ENCODE measurements at places on chromosomes 4 and X. TPM values are rescaled to one million over a fixed set of nuclear protein-coding genes. Genes with fewer than 3 reads are reported as not detected.

The BMPR1B gene
- total RNA-seq, result not detected

The HTN1 gene
- not detected for total RNA-seq

The DRP2 gene
- not detected for total RNA-seq

The TEX13C gene
- not detected for total RNA-seq

GRCh38 chr4:73952352-73952751 is 29.5 kb downstream of the PF4 start:
- no peak for DNase-seq

DNA sequence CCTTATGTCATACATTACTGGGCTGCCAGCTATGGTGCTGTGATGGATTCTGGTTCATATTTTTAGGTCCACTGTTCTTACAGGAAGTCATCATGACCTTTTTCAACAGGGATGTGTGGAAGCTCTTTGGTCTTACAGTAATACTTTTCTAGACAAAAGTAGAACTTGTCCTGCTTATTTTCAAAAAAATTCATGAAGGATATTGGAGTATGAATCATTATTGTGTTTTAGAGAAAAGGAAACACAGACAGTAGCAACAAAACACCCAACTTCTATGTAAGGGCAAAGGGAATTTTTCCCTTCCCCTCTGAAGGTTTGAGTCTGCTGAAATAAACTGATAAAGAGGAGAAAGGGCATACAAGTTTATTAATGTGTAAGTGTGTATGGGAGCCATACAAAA is 54.7 kb upstream of the FAM9C start:
- no peak for DNase-seq

DNA sequence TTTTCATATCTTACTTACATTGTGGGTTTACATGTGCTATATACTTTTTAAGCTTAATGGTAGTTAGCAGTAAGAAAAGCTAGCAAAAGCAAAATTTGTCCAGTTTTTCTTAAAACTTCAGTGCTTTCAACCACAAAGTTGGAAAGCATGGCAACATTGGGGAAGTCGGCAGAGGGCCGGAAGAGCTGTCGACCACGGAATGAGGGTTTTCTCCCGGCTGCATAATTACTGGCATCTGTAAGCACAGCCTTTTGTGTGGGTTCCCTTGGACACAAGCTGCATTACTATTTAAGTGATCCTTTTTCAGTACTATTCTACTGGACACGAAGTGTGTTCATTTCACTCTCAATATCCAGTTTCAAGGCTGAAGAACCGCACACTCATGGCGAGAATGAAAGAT is 560.4 kb downstream of the ANKRD50 start:
- no peak for DNase-seq

- no peak for DNase-seq
These were observed 76.5 kb downstream of the CENPC start for GRCh38 chr4:67468830-67469229.
